Fibroblast of skin of right biceps (primary cell): ENCODE measurements at places on chromosomes 6 and 20.

- DNase-seq = peak; percentile 92
Observed at GRCh38 chr6:56642366-56643261, at the start of gene DST. TSS of gene DST (minus strand) at chr6:56642889.

DNA sequence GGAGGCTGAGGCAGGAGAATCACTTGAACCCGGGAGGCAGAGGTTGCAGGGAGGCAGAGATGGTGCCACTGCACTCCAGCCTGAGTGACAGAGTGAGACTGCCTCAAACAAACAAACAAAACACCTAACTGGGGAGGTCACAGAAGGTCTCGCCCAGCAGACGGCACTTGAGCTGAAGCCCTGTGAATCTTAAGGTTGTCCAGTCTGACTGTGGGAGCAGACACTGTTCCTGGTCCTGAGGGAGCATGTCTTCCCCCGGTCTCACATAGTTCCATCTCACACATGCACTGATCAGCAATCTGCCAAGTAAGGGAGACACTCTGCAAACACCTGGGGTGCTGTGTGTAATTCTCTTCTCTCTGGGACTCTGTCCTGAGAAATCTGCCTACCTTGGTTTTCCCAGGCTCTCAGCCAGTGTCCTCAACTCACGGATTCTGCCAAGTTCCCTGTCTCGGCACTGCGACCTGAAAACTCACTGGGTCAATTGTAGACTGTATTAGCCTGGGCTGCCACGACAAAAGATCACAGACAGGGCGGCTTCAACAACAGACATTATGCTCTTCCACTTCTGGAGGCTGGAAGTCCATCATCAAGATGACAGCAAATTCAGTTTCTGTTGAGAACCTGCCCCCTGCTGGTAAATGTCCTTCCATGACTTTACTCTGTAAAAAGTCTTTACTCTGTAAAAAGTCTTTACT, 94.3 kb downstream of the JPH2 start:
- DNase-seq = peak; percentile 51

GRCh38 chr6:21436625-21437024, 156.9 kb upstream of the SOX4 start:
- DNase-seq = no peak

DNA sequence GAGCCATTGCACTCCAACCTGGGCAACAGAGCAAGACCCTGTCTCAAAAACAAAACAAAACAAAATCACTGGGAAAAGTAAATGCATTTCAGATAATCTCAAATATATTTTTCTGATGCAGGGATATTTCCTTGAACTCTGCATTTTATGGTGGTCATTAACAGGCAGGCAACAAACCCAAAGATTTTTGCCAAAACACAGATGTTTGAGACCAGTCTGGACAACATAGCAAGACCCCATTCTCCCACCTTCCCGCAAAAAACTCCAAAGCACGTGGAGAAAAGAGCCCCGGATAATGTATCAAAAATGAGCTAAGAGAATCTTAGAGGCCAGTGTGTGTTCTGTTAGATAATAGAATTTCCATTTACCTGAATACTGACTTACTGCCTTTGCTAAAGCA, 44.3 kb downstream of the SLC9A8 start:
- no peak for DNase-seq

DNA sequence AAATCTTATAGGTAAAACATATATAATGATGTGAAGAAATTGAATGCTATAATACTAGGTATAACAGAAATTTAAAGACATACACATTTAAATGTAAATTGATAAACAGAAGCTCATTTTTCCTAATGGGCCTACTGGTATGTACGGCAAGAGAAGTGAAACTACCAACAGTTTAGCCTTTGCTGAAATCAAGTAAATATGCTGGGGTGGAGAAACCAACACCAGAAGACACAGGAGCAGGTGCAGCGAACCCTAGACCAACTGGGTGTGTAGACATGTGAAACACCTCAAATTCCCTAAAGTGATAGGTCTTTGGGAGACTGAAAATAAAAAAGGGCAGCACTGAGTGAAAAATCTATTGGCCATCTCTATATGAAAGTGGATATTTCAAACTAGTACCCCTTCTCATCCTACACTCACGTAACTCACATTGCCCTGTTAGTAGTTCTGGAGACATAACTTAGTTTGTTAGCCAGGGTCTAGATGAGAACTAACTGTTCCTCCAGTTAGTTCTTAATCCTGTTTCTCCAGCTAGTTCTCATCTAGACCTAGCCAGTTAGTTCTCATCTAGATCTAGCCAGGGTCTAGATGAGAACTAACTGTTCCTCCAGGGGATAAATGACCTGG, 53.1 kb downstream of the SLC35D3 start:
- no peak for DNase-seq

GRCh38 chr20:32468860-32469259, 110.7 kb downstream of the ASXL1 start:
- DNase-seq = no peak

GRCh38 chr6:130946076-130946475, 117.0 kb downstream of the EPB41L2 start:
- DNase-seq = peak; percentile 30

DNA sequence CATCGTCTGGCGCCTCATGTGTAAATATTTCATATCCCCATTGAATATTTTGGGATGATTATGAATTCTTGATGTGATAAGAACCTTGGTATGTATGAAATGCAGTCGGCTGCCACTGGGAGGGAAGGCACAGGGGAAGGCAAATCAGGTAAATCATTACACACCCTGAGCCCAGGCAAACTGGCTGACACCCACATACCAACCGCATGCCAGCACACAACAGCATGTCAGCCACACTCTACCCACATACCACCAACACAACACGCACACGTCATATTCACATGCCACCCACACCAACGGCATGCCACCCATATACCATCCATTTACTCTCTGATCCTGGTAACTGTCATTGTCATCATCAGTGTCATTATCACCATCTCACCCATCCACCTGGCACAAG, 28.3 kb upstream of the MDGA1 start:
- DNase-seq = peak; percentile 53

DNA sequence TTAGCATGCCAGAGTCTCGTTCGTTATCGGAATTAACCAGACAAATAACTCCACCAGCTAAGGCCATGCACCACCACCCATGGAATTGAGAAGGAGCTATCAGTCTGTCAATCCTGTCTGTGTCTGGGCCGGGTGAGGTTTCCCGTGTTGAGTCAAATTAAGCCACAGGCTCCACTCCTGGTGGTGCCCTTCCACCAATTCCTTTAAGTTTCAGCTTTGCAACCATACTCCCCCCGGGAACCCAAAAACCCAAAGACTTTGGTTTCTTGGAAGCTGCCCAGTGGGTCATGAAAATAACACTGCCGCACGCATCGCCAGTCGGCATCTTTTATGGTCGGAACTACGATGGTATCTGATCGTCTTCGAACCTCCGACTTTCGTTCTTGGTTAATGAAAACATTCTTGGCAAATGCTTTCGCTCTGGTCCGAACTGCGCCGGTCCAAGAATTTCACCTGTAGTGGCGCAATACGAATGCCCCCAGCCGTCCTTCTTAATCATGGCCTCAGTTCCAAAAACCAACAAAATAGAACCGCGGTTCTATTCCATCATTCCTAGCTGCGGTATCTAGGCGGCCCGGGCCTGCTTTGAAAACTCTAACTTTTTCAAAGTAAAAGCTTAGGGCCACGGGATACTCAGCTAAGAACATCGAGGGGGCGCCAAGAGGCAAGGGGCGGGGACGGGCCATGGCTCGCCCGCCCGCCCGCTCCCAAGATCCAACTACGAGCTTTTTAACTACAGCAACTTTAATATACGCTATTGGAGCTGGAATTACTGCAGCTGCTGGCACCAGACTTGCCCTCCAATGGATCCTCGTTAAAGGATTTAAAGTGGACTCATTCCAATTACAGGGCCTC, 1958.5 kb upstream of the DEFB115 start:
- DNase-seq = no peak

- peak; percentile 57 for DNase-seq
Observed at GRCh38 chr6:139762587-139763031, 388.2 kb upstream of the CITED2 start.

DNA sequence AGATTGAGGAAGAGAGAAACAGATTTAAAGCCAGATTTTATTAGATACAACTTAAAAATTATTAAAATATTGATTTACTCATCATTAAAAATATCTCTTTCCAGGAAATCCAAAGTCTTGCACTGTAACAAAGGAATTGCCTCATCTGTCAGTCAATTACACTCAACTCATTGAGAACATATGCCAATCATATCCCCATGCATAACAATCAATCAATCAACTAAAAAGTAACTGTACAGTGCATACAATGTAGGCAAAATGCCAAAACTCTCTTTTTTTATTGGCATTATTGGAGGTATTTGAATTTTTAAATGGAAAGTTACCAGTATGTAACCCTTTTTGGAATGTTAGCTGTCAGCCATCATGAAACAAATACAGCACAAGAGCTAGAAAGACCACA, 45.3 kb upstream of the FAM83B start:
- no peak for DNase-seq

GRCh38 chr6:104229057-104229456, 630.7 kb downstream of the HACE1 start:
- DNase-seq = no peak

DNA sequence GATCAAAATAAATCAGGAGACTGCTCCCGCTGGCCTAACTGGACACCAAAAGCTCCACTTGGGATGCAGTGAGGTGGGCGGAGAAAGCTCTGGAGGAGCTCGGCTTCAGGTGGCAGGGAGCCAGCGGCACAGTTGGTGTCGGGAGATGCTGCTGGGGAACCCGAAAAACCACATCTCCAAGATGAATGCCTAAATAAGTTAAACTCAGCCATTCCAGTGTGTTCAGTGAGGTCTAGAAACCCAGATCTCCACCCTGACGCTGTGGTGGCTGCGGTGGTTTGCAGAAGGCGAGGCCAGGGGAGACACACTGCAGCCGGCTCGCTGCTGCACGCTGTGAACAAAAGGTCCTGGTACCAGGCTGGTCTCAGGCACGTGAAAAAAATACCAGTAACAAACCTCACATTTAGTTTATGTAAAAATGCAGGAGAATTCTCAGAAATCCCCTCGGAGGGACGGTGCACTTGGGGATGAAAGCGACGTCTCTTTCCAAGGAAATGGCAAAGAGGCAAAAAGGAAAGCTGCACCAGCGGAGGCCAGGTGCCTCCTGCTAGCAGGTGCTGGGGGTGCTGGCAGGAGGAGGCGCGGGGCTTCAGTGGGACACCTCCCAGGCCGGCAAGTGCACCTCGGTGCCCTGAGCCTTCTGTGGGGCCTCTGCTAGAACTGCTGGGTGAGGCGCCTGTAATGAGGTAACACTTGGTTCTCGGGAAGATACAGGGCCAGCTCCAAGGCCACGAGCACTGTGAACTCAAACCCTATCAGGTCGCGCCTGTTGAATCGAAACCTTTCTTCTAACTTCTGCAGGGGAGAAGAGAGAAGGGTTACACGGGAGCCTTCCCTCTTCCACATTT, 3.6 kb downstream of the RPS21 start:
- no peak for DNase-seq

DNA sequence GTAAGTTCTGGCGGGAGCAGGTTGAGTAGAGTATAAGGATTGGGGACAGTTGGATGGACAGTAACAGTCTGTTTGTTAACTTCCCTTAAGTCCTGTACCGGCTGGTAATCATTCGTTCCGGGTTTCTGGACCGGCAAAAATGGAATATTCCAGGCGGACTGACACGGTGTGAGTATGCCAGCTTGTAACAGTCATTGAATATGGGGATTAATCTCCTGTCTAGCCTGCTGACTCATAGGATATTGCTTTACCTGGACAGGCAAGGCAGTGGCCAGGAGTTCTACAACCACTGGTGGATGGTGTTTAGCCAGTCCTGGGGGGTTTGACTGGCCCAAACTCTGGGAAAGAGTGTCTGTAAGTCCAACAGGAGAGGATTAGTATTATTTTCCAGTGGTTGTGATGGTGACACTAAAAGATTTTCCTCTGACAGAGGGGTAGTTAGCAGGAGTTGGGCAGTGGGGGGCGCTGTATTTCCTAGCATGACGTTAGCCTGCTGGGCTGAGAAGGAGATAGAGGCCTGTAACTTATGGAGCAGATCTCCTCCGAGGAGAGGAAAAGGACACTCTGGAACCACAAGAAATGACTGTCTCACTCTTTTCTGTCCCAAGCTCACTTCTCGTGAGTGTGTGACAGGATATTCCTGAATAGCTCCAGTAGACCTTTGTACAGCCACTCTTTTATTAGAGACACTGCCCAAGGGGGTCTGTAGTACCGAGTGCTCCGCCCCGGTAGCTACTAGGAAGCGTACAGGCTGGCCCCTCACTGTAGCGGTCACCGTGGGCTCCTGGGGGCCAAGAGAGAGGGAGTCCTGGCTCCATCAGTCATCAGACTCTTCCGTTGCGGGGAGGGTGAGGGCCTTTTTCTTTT, 152.2 kb downstream of the TRIM27 start:
- DNase-seq = no peak

DNA sequence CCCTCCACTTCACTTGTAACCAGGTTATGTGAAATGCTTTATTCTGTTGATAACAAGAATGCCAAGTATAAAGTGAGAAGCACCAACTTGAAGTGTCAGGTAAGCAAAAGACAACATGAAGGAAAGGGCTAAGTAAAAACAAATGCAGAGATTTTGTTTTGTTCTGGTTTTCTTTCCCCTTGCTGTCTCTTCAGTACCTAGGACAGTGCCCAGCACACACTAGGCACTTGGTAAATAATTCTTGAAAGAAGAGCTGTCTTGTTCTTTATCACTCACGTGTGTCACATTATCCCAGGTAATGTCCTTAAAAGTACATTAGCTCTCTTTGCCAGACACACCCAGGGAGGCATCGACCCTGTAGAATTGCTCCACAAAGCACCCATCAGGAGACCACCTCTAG, 350.0 kb upstream of the IRAK1BP1 start:
- no peak for DNase-seq

GRCh38 chr20:625360-625932, 15.3 kb upstream of the TCF15 start:
- DNase-seq = no peak
